ENCODE measurements at places on chromosomes 6 and 20.
A peak's percentile ranks its signal among the peaks of the same experiment; 100 is the strongest.

GRCh38 chr6:108660251-108660650, 99.5 kb downstream of the FOXO3 start:
- DNase-seq = no peak

DNA sequence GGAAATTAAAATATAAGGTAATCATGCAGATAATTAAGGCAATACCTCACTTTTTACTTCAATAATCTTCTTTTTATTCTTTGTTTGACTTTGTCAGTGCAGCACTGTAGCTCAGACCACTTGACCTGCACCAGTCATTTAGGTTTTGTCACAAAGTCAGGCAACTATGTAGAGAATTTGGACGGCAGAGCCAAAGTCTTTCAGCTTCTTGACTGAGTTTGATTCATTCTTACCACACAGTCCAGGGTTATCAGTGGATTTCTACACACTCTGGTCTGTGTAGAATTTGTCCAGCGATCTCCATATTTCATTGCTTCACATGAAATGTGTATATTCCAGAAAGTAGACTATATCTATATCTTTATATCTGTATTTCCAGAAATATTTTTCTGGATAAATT, 107.3 kb downstream of the TFAP2B start:
- DNase-seq = no peak

GRCh38 chr6:96420294-96420693, 101.3 kb upstream of the UFL1 start:
- no peak for DNase-seq

DNA sequence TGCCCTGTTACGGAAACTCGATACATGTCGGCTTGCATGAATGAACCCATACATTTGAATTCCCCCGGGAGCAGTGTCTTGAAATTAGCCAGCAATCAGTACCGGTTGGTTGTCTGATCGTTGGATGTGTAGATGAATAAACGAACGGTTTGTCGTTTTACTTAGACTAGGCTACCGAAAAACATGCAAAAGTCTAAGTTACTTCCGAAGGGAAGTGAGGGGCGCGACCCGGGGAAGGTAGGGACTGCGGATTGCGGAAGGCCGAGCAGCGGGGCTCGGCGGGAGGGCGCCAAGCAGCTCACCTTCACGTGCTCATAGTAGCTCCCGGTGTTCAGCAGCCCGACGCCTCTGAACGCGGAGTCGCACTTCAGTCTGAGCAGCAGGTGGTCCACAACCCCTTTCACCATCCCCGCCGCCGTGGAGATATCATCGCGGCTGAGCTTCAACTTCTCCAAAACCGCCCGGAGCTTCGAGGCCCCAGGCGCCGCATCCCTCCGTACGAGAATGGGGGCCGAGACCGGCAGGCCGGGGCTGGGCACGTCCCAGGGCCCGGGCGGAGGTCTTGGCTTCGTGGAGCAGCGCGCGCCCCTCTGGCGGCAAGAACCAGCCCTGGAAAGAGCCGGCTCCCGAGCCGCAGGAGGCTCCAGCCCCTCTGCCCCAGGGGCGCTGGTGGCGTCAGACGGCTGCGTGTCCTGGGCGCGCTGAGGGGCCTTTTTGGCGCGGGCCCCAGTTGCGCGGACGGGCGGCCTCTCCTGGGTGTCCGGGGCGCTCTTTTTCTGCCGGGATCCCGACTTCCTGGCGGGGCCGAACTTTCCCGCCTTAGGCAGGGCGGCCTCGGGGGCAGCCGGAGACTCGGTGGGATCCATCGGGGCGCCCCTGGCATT, 632 bp downstream of the CGAS start:
- peak; percentile 65 for DNase-seq

DNA sequence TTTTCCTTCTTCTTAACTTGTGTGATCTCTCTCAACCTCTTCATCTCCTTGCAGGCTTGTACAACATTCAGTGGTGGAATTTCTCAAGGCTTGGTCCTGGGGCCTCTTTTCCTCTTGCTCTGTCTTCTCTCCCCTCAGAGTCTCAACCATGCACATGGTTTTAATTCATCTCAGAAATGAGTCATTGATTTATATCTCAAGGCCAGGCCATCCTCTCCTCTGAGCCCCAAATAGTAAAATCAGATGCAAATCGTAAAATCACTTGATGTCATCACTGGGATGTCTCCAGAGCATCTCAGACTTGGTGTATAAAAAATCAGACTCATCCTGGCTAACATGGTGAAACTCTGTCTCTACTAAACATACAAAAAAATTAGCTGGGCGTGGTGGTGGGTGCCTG, 85.0 kb downstream of the FNDC1 start:
- no peak for DNase-seq

- DNase-seq = peak; percentile 74
Measured at GRCh38 chr20:6651016-6651415, 116.5 kb upstream of the BMP2 start.

DNA sequence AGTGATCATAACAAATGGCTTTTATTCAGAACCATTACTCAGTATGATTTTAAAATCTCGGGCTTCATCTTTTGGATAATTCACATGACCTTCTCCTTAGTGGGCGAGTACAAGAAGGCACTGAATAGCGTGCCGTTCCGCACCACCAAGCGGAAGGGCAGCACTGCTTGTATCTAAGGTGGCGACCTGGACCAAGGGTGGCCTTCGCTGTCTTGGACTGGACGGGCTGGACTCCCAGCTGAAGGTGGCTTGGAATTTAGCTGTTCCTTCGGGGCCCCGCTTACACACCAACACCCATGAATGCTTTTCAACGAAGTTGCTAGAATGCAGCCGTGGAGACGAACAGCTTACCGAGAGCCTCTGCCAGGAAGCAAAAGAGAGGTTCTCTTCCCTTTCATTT, 168.6 kb upstream of the AGPAT4 start:
- no peak for DNase-seq

DNA sequence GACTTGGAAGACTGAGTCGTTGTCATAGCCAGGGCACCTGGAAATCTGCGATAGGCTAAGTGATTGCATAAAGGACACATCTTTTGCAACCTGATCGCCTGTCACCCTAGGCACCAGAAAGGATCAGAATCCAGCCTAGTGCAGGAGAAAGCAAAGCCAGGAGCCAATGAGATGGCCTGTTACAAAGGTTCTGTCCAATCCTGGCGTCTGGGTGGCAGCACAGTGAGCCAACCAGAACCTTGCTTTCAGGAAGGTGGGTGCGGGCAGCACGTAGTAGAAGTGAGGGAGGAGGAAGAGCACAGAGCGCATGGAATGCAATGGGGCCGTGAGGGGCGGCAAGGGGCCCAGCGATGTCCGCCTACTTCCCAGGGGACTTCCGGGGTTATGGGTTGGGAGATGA, 120.4 kb upstream of the GGTLC1 start:
- DNase-seq = no peak
